ENCODE measurements at places on chromosomes 12 and 14. TPM values are rescaled to one million over a fixed set of nuclear protein-coding genes. Genes with fewer than 3 reads are reported as not detected.

DNA sequence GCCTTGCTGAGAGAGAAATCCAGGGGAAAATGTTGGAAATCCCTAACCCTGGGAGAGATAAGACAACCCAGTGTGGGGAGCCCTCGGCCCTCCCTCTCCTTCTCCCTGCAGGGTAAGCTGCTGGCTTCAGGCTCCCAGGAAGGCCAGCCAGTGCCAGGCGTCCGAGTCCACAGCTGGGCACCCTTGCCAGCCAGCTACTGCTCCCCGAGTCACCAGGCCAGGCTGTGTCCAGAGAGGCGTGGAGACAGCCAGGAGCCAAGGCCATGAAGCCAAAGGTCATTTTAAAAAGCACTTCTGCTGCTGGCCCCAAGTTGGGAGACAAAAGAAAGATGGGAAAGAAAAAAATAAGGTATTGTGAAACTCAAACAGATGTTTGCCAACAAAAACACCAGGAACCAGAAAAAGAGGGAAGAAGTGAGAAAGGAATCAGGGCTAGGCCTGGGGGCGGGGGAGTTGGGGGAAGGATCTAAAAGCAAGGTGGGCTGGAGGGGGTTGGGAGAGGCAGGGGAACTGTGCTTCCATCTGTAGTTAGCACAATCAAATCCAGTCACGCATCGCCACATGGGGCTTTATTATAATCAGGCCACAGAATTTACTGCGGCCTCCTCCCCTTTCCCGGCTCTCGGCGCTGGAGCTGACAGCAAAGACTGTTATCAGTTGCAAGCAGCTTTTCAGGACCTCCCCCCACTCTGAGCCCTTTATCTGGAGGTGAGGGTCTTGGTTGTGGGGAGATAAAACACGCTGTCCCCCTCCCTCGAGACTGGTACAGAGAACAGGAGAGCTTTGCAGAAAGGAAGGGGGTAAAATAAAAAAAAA is 33.5 kb downstream of the RBM19 start:
- DNase-seq = no peak

DNA sequence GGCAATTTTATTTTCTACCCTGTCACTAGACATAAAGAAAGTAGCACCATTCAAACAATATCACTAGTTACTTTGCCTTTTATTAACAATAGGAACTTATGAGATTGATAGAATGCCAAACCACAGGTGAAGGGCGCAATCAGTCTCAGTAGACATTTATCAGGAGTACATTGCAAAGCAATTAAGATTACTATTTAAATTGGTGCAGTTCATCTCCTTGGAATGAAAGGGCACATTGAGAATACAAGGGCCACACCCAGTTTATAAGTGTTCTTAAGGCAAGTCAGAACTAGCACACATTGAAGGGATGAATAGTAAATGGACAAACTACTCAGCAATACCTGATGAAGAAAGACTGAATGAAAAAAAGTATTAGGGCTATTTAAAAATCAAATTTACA is 601.4 kb downstream of the C12orf50 start:
- no peak for DNase-seq

EML5 gene
- 0.60 TPM for polyA plus RNA-seq

- no peak for DNase-seq
These were observed 39.1 kb upstream of the DDHD1 start for GRCh38 chr14:53192052-53192760.

DNA sequence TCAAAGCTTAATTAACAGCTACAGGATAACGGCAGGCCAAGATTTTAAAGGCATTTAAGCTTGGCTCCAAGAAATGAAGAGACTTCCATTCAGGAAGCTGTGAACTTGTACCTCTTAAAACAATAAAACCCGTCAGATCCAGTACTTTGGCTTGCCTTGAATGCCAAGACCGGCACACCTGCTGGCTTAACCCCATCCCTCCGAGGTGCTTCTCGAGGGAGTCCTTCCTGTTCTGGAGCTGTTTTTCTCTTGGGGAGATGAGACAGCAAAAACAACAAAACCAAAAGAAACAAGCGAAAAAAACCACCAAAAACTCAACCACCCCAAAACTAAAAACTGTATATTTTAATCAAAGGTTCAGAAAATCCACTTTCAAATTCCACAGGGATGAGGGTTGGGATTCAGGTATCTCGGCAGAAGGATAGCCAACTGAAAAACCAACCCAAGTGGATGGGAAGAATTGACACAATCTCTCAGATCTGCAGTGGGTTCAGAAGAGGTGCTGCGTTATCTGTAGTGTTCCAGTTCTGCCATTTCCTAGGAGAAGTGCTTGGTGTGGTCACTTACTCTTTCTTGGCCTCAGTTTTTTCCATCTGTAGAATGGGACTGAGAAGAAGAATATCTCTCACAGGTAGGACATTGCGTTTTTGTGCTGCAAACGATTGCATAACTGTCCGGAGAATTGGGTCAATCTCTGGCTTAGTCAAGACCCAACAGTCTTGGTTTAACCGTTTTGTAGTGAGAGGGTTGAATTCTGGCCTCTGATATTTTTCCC is 420.1 kb downstream of the VRK1 start:
- no peak for DNase-seq

Measured in urinary bladder (tissue), 4 donors.